Dermis blood vessel endothelial cell (primary cell): ENCODE measurements at places on chromosomes 13 and 19. TPM values are rescaled to one million over a fixed set of nuclear protein-coding genes. Genes with fewer than 3 reads are reported as not detected.

LIPE gene
- total RNA-seq: 10.8 and 12.1 TPM in 2 replicates

CDC42EP5 gene
- total RNA-seq: 86.9 and 136 TPM in 2 replicates

CEACAM3 gene
- total RNA-seq: not detected in 2 replicates

FUT6 gene
- not detected in 2 replicates for total RNA-seq

LRG1 gene
- total RNA-seq: 1.2 and 1.6 TPM in 2 replicates

ZBTB32 gene
- not detected in 2 replicates for total RNA-seq

KL gene
- 0.23 and 1.0 TPM in 2 replicates for total RNA-seq

ERFL gene
- total RNA-seq: not detected in 2 replicates

GIPC3 gene
- 1.1 and 1.2 TPM in 2 replicates for total RNA-seq

UHRF1 gene
- total RNA-seq: 22.0 and 55.7 TPM in 2 replicates

C19orf33 gene
- total RNA-seq: 14.8 TPM in 1 of 2 replicates, not detected in the other

ZNF708 gene
- 9.7 and 9.9 TPM in 2 replicates for total RNA-seq

CNFN gene
- total RNA-seq: not detected in 2 replicates

C1QTNF9B gene
- not detected in 2 replicates for total RNA-seq

ADAT3 gene
- total RNA-seq: 5.8 and 6.2 TPM in 2 replicates

CKAP2 gene
- 18.9 and 71.8 TPM in 2 replicates for total RNA-seq
